Left lung (tissue), 14 donors: ENCODE measurements at places on chromosomes 12 and 14.

GRCh38 chr12:16094437-16094836 is 183.0 kb downstream of the SLC15A5 start:
- DNase-seq, result no peak

DNA sequence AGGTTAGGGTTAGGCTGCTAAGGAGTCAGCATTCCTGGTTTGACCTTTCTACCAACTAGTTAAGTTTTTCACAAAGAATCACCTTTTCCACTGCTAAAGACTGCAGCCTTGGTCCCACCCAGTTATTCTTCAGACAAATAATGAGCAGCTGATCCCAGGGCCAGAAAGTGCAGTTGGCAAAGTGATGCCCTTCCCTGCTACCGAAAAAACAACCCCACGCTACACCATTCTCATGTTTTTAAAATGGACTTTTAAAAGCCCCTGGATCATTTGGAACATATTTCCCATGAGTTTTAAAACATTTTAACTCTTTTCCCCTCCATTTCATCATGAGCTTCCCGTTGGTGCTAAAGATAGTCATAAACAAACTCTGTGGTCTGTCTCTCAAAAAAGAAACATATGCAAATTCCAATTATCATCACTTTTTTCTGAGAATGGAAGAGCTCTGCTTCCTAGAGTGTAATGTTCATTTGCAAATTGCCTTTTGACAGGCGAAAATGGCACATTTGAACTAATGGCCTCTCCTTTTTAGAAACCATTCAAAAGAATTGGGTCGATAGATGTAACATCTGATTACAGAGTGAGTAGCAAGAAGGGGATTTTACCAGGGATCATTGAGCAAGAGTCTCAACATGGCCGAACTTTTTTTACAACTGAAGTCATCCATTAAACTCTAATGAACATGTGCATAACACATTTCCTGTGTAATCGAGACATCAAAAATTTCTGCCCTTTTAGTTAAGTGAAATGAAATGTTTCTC is 129.3 kb upstream of the RAP1B start:
- no peak for DNase-seq

GRCh38 chr12:97112136-97112535 is 205.1 kb downstream of the NEDD1 start:
- DNase-seq, result no peak

DNA sequence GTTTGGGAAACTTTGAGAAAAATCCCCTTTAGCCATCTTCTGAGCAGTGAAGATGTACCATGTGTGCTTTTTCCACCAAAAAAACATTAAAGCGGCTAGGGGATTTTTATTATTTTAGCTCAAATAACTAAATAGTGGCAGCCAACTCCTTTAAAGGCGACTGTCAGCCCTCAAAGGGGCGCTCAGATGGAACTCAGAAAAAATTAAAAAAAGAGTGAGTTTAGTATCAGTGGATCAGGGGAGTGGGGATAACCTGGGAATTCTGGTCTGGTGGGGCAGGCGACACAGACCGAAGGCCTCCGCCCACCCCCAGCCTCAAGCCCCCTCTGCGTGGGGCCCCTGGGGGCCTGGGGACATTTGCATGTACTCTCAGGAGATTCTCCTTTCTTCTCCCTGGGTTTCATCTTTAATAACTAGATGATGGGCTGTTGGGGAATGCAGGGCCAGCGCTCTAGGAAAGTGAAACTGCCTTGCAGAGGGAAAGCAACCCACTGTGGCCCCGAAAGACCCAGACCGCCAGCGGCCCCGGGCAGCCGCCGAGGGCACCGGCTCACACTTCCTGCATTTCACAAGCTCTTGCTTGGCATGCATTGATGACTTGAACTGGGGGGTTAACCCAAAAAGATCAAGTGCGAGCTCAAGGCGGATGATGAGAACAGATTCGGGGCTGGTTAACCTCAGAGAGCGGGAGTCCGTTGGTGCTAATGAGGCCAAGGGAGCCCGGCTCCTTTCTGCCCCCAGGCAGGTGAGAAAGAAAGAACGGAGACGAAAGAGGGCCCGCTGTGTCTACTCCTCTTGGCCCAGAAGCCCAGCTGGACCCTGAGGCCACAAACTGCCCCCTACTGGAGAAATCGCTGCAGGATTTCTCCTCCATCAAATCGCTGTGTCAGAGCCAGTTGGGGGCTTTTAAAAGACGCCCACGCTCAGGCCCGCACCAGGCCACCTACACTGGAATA is 7.3 kb upstream of the BATF start:
- DNase-seq, result no peak

- peak; percentile 20 for DNase-seq
These were observed 170.0 kb upstream of the VASH1 start for GRCh38 chr14:76591266-76591665.

DNA sequence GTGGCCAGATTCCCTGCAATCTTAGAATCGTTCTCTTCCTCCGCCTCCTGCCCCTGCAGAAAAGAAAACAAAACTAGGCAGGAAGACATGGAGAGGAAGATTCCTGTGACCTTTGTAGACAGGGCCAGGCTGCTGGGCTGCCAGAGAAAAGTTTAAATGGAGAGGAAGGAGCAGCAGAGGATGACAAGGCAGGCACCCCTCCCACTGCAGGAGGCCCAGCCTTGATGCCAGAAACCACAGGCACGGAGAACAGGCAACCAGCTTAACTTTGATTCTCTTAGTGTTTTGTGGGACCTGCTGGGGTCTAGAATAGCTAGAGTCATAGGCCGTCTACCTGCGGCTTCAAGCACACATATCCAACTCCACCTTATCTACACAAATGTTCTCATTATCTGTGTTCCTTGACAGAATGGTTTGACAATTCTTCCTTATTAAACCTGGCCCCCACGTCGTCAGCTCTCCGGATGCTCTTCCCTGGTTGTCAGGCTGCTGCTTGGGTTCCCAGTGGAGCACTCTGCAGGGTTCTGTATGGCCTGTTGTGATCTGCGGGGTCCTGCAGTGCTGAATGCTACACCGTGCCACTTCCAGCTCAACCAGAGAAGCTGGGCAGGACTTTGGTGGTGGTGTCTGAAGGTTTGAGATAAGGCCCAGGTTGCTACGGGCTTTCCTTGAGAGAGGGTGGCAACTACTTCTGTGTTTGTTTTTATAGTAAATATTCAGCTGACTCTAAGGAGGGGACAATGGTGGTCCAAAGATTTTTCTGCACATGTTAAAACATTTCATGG is 609.5 kb downstream of the AACS start:
- DNase-seq, result no peak

DNA sequence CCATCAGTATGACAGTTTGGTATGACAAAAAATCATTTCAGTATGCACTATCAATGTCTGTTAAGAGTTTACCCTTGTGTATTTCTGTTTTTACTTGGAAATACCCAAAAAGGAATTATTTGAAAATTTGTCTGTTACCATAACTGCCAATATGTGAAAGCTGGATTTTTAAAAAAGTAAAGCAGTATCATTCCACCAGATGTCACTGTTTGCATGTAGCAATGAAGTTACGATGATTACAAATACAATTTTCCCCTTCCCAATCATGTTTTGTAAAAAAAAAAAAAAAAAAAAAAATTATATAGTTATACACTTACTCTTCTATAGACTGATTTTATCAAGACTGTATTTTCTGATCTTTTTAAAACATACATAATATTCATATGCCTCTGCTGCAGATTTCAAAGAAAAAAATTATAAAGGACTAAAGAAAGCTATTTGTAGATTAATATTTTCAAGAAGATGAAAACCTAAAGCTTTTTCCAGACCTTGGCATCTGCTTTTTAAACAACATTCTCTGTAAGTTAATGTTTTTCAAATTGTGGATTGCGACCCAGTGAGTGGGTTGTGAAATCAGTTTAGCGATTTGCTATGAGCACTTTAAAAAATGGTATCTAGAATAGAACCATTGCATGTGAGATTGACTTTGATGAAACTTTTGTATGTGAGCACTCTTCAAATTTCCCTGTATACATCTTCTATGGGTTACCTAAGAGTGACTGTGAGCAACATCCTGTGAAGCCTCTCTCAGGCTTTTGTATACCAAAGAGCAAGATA is 114.2 kb downstream of the TTC6 start:
- DNase-seq, result peak; percentile 33

GRCh38 chr12:114272605-114273004 is 133.3 kb downstream of the TBX5 start:
- no peak for DNase-seq

GRCh38 chr12:120748242-120748641 is 22.6 kb downstream of the ACADS start:
- DNase-seq, result no peak

DNA sequence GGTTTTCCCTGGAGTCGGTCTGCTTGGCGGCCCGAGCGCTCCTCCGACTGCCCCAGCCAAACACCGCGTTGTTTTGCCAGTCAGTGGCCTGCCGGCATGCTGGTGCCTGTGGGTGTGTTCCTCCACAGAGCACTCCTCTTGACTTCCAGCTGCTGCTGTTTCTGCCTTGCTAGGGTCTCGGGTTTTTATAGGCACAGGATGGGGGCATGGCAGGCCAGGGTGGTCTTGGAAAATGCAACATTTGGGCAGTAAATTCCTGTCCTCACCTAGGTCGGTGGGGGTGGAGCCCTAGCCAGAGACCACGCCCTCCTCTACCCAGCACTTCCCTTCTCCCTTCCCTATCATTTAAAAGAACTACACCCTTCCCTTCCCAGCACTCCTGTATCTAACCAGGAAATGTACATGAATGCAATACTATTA is 34.7 kb upstream of the VASH1 start:
- DNase-seq, result no peak

DNA sequence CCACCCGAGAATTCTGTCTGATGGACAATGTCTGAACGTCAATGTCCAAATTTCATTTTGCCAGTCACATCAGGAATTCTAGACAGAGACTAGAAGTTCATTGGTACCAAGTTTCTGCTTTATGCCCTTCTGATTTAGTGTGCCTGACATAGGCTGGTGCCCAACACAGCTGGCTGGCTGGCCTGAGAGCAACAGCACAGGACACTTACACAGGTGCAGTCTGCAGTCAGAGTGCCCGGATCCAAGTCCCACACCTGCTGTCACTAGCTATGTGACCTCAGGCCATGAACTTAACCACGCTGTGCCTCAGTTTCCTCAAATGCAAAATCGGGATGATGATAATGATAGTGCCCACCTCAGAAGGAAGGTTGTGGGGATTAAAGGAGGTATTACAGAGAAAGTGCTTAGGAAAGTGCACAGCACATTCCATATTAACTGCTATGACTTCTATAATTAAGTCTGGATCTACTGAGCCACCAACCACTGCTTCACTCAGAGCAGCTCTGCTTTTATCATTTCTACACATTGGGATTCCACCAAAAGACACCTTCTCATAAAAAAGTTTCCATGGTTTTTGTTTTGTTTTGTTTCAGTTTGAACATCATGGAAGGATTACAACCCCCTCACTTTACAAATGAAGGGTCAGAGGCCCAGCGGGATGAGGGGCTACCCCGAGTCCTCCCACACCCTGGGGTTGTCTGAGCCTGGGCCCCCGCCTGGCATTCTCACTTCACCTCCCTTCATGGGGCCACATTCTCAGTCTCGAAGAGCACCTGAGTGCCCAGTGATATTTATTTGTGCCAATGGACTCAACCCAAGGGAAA is 168.8 kb upstream of the BCL2L14 start:
- no peak for DNase-seq

DNA sequence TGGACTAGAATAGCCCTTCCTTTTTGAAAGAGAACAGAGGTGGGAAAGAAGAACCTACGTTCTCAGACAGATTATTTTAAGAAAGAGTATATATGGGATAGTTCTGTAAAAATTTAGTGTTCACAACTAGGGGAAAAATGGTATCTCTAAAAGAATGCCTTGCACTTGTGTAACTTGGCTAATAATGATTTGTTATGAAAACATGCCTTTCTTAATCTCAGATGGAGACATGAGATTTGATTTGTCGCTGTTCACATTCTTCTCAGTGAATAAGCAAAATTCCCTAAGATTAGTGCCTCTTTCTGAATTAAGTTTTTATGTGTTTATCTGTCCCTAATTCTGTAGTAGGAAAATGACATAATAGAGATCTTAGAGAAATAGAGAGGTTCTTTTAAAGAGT is 100.8 kb downstream of the USP15 start:
- no peak for DNase-seq

- no peak for DNase-seq
These were observed 40.5 kb downstream of the VEZT start for GRCh38 chr12:95258151-95258550.
